ENCODE measurements at places on chromosomes 2 and 18. TPM values are rescaled to one million over a fixed set of nuclear protein-coding genes. Genes with fewer than 3 reads are reported as not detected.

NPC1 gene
- polyA plus RNA-seq, result 29.8 TPM

OSBPL6 gene
- 1.4 TPM for polyA plus RNA-seq

TEKT4 gene
- polyA plus RNA-seq, result not detected

CCDC93 gene
- polyA plus RNA-seq, result 8.6 TPM

RGPD6 gene
- 6.7 TPM for polyA plus RNA-seq

BCS1L gene
- polyA plus RNA-seq, result 39.5 TPM

RNF125 gene
- 3.4 TPM for polyA plus RNA-seq

SIGLEC15 gene
- polyA plus RNA-seq, result 1.3 TPM

TRIM43 gene
- polyA plus RNA-seq, result not detected

TDRD15 gene
- polyA plus RNA-seq, result not detected

RAB6D gene
- polyA plus RNA-seq, result 0.05 TPM

BCL11A gene
- polyA plus RNA-seq, result 2.4 TPM

ITGA6 gene
- 30.9 TPM for polyA plus RNA-seq

MALT1 gene
- polyA plus RNA-seq, result 8.1 TPM

ABCA12 gene
- 0.01 TPM for polyA plus RNA-seq

POTEI gene
- polyA plus RNA-seq, result not detected

All from urinary bladder (tissue), 4 donors.